Esophagus mucosa (tissue), 1 donor: ENCODE measurements at places on chromosomes 16 and 17. TPM values are rescaled to one million over a fixed set of nuclear protein-coding genes. Genes with fewer than 3 reads are reported as not detected.

Gene SCIMP
- total RNA-seq = 0.72 TPM

Gene MYH11
- 21.6 TPM for total RNA-seq

Gene CCR7
- 0.48 TPM for total RNA-seq

Gene OR4D1
- total RNA-seq = not detected

DNA sequence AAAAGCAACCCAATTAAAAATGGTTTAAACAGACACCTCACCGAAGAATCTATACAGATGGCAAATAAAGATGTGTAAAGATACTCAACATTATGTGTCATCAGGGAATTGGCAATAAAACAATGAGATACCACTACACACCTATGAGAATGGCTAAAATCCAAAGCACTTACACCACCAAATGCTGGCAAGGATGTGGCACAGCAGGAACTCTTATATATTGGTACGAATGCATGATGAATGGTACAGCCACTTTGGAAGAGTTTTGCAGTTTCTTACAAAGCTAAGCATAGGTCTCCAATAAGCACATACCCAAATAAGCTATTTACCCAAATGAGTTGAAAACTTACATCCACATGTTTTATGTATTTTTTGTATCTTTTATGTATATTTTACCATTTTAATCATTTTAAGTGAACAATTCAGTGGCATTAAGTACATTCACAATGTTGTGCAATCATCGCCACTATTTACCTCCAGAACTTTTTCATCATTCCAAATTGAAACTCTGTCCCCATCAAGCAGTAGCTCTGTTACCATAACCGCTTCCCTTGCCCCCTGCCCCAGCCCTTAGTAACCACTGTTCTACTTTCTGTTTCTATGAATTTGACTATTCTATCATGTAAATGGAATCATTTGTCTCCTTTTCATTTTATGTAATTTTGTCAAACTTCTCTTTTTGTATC, 6.7 kb upstream of the ALDH3A2 start:
- ATAC-seq = no peak

GRCh38 chr17:47778184-47778635, 43.4 kb downstream of the OSBPL7 start:
- no peak for ATAC-seq
